ENCODE measurements at places on chromosomes 6 and 20.

DNA sequence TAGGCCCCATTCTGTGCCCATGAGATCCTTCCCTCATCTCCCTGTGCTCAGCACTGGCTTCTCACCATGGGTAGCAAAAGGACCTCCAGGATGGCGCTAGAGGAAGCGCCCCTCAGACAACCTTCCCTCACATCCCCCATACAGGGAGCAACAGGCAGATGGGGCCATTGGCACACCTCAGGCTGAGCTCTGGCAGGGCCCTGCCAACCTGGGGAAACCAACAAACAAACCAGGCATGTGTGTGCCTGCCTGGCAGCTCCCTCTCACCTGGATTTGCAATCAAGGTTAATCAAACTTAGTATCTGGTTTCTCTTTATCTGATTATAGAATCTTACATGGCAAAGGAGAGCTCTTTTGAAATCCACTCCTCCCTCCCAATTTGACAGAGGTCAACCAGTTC, 134.9 kb downstream of the SLC23A2 start:
- H3K27me3 ChIP-seq, result no peaks in the 10 kb centered on the region
- H3K4me1 ChIP-seq, result peaks cover 5% of the 10 kb centered on the region
- H3K36me3 ChIP-seq, result peaks cover 27% of the 10 kb centered on the region
- no peak for DNase-seq
- no peak overlapping the region for H3K27ac ChIP-seq
- no peak overlapping the region for H3K4me3 ChIP-seq

DNA sequence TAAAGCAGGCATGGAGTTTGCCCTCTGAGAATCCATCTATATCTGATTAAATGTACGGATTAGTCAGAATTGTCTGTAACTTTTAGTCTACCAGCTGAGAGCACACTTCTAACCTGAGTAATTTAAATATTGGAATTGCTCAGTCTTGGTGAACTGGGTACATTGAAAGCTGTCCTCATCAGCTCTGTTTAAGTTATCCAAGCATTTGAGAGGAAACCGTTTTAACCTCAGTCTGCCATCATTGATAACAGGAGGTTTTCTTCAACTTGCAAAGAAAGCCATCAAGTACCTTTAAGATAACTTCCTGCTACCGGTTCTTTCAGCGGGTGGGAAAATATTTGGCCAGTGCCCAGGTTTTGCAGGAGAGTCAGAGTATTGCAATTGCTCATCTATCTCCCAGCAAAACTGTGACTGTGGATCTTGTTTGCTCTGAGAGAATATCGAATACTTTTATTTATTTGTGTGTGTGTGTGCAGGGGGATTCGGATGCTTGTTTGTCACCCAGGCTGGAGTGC, 31.1 kb upstream of the F13A1 start:
- no peaks in the 10 kb centered on the region for H3K36me3 ChIP-seq
- H3K4me3 ChIP-seq, result no peak overlapping the region
- H3K27ac ChIP-seq, result no peak overlapping the region
- H3K4me1 ChIP-seq, result no peaks in the 10 kb centered on the region

DNA sequence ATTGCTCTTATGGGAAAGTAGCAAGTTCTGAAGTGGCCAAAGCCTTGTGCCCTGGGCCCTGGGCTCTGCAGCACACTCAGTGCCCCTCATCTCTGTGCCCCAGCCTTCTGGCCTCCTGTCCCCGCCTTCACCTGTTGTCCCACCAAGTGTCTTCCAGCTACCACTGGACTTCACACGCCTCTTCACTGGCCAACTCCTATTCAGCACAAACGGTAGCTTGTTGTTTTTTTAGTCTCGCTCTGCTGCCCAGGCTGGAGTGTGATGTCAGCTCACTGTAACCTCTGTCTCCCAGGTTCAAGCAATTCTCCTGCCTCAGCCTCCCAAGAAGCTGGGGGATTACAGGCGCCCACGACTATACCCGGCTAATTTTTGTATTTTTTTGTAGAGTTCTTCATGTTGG, 4.8 kb downstream of the CCHCR1 start:
- H3K27me3 ChIP-seq, result no peaks in the 10 kb centered on the region
- no peak for DNase-seq
- H3K36me3 ChIP-seq, result peaks cover 14% of the 10 kb centered on the region
- H3K4me1 ChIP-seq, result peaks cover 7% of the 10 kb centered on the region

- H3K4me3 ChIP-seq, result no peak overlapping the region
- H3K27me3 ChIP-seq, result no peaks in the 10 kb centered on the region
- H3K27ac ChIP-seq, result no peak overlapping the region
- peaks cover 46% of the 10 kb centered on the region for H3K4me1 ChIP-seq
Measured at GRCh38 chr6:137222381-137222780, 3.2 kb upstream of the IFNGR1 start.

DNA sequence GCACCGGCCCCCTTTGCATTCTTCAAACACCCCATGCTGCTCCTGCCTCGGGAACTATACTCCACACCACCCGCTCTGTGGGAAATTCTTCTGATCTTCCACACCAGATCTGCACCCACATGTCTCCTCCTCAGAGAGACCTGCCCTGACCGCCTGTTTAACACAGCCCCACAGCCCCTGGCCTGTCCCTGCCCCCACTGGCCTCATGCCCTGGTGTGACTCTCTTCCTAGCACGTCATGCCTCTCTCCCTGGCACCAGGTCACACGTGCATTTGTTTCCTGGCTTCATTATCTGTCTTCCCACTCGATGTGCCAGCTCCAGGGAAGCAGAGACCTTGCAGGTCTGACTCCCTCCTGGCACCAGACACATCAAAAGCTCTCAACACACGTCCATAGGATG, 79.6 kb downstream of the ANKRD60 start:
- no peaks in the 10 kb centered on the region for H3K4me1 ChIP-seq
- peaks cover 21% of the 10 kb centered on the region for H3K27me3 ChIP-seq
- no peak for DNase-seq
- H3K27ac ChIP-seq, result no peak overlapping the region
- no peak overlapping the region for H3K4me3 ChIP-seq

- H3K27me3 ChIP-seq, result no peaks in the 10 kb centered on the region
- H3K27ac ChIP-seq, result no peak overlapping the region
- H3K4me3 ChIP-seq, result no peak overlapping the region
- H3K4me1 ChIP-seq, result no peaks in the 10 kb centered on the region
- H3K36me3 ChIP-seq, result no peaks in the 10 kb centered on the region
- DNase-seq, result no peak
Measured at GRCh38 chr6:87784690-87785089, 82.7 kb upstream of the AKIRIN2 start.

Measured in CD4-positive, alpha-beta T cell (primary cell).